Amygdala (tissue), 56 donors: ENCODE measurements at places on chromosomes 12 and 14.
A peak's percentile ranks its signal among the peaks of the same experiment; 100 is the strongest.

- no peak for DNase-seq
Measured at GRCh38 chr12:84638811-84639368, 273.7 kb downstream of the SLC6A15 start.

DNA sequence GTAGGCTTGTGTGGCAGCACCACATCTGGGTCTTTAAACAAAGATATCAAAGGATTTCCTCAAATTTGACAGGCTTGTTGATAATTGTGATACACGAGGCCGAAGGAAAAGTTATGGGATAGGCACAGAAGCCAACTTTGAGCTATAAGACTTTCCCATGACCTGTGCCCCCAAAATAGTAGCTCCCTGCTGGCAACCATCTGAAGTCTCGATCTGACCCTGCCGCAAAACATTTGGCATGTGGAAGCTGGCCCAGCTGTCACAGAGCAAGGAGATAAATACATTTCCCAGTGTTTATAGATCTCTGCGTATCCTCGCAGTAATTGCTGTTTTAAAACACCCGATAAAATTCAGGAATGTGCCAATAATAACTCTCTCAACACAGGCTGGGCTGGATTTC, 26.4 kb upstream of the RGS6 start:
- no peak for DNase-seq

DNA sequence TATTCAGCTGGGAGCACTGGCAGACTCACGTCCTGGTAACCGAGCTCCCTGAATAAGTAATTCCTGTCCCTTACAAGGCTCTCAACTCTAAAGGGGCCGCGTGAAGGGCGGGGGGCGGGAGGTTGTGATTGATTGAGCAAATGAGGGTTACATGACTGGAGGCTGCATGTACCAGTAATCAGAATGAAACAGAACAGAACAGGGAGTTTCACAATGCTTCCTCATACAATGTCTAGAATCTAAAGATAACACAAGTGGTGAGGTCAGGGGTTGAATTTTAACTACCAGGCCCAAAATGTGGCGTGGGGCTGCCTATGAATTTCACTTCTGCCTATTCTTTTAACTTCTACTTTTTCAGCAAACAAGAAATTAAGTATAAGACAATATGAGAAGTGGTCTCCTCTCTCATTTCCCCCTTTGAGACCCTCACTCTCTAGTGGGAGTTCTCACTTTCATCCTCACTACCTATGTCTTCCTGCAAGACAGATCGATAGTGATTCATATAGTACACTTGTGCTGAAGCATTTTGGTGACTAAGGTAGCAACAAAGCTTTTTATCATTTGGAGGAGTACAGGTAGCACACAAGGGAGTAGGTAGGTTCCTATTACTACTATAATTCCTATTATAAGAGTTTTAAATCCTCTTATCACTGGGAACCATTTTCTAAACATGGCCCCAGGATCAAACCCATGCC, 239.8 kb downstream of the KTN1 start:
- no peak for DNase-seq

- DNase-seq = no peak
Measured at GRCh38 chr12:57215668-57216013, 953 bp upstream of the NXPH4 start.

- no peak for DNase-seq
Measured at GRCh38 chr12:120678572-120678971, 8.4 kb upstream of the MLEC start.

DNA sequence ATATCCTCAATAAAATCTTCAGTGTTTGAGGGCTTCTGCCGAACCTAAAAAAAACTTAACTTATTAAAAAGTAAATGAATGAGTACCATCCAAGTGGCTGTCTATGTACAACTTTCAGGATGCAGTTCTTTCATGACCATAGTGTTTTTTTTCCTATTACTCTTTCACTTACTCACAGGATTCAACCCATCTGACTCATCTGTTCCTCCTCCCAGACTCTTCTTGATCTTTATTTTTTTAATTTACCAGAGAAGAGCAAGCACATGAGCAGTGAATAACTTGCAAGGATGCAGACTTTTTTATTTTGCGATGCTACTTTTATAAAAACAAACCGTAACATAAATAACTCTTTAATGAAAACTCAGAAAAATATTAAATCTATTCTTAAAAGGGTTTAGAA, 24.5 kb downstream of the RECQL start:
- no peak for DNase-seq

DNA sequence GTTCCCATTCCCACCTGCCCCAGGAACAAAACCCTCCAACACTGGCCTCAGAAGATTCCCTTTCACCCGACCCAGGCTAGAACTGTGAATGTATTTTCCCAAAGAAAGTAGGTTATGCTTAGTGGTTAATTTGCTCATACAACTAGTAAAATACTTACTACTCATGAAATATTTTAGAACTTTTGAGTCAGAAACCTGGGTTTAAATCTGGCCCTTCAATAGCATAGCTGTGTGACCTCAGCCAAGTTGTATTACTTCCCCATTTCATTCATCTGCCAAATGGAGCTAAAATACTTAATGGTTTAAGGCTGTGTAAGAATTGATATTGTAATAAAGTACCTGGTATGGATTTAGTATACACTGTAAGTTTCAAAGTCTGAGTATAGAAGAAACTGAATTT, 69.1 kb upstream of the DNM1L start:
- DNase-seq = no peak

DNA sequence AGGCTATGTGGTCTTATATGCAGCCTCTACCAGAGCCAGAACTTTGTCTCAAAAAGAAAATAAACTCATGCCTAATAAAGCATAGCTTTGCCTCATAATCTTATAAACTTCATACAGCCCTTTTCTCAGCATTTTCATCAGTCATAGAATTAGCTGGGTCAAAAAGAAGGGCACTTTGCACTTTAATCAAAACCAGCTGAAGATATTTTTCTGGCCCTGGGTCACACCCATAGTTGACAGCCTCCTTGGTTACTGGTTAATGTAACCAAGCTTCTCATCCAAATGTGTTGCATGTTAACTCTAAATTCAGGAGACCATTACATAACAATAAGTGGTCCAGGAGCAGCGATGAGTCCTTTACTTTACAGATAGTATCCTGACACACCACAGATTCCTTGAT, 558.2 kb downstream of the FLRT2 start:
- DNase-seq = no peak

GRCh38 chr14:91286530-91286937, 42.0 kb upstream of the GPR68 start:
- DNase-seq = peak; percentile 38

GRCh38 chr12:11545484-11546330, 103.8 kb upstream of the ETV6 start:
- DNase-seq = no peak

DNA sequence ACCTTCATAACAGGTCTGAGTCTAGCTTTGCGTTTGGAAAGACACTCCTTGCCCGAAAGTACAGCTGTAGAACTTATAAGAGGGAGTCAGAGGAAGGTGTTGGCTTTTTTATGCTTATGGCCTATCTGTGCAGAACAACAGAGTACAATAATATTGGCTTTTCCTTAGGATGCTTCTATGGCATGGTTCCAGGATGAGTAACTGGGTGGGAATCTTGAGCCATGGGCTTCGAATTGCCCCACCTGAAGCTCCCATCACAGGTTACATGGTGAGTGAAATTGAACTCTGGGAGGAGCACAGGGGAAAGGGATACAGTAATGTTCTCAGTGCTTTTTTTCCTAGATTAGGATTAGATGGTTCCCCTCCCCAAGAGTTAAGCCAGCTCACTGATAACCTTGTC, 13.0 kb downstream of the PARP2 start:
- DNase-seq = no peak

GRCh38 chr12:85155791-85156190, 119.6 kb downstream of the LRRIQ1 start:
- no peak for DNase-seq

DNA sequence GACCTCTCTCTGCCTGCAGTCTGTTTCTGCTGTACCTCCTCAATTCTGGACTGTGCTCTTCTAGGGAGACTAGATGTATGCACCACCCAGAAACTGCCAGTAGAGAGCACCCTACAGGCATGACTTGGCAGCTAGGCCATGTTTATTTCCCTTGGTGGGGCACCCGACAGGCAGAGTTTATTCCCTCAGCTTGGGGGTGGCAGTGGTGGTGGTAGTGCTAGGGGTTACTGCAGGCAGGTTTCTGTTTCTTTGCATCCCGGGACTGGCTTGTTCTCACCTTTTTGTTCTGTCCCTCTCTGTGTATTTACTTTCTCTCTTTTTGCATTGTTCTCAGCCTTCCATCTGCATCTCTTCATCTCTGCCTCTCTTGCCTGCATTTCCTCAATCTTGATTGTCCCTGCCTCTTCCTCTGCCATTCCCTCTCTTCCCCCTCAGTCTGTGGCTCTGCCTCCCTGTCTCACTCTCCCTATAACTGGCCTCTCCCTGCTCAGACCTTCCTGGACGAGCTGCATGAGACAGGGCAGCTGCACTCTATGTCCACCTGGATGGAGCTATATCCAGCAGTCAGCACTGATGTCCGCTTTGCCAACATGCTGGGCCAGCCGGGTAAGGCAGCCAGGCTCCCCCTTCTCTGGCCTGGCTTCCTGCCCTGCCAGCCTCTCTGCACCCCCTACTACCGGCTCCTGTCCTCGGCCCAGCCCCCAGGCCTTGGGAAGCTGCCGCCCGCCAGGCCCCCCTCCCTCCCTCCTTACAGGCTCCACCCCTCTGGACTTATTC, 13.8 kb downstream of the PRPF40B start:
- DNase-seq = peak; percentile 51

GRCh38 chr12:105090361-105090760, 6.1 kb upstream of the ALDH1L2 start:
- DNase-seq = no peak
